ENCODE measurements at places on chromosomes 13 and 19.

GRCh38 chr13:77429320-77430142, 102.6 kb upstream of the MYCBP2 start:
- no peak for DNase-seq

DNA sequence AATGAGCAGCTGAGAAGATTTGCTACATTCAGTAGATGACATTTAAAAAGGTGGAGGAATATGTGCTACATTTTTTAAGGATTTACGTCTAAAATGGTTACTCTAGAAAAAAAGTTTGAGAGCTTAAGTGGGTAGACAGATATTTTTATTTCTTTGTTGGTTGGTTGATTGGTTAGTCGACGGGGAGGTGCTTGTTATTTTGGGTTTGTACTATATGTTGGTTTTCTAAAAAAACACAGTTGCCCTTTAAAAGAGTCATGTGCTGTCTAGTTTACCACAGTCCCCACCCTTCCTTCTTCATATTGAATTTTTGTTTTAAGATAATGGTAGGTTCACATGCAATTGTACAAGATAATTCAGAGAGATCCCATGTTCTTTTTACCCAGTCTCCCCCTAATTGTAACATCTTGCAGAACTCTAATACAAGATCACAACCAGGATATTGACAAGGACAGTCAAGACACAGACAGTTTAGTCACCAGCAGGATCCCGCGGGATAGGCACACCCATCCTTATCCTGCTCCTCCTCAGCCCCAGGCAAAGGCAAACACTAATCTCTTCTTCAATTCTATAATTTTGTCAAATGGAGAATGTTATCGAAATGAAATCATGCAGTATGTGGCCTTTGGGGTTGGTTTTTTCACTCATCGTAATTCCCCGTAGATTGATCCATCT, 171.4 kb downstream of the FOXO1 start:
- no peak for DNase-seq

- no peak for DNase-seq
Measured at GRCh38 chr13:29523199-29523961, 72.1 kb downstream of the SLC7A1 start.

- DNase-seq, result no peak
Measured at GRCh38 chr19:50173127-50173526, 10.0 kb upstream of the IZUMO2 start.

GRCh38 chr13:100176801-100177400, 88.0 kb downstream of the PCCA start:
- no peak for DNase-seq

- no peak for DNase-seq
Measured at GRCh38 chr19:43438291-43439031, 23.8 kb downstream of the TEX101 start.

All from stimulated activated CD4-positive, alpha-beta T cell treated with anti-CD3 and anti-CD28 coated beads, TNF-alpha, amount 100 ng/mL, for 1 hour (primary cell).